ENCODE measurements at places on chromosomes 16 and 17.

GRCh38 chr17:67865438-67865837 is 40.1 kb downstream of the BPTF start:
- DNase-seq, result no peak

GRCh38 chr17:62696256-62696655 is 68.8 kb downstream of the MRC2 start:
- no peak for DNase-seq

DNA sequence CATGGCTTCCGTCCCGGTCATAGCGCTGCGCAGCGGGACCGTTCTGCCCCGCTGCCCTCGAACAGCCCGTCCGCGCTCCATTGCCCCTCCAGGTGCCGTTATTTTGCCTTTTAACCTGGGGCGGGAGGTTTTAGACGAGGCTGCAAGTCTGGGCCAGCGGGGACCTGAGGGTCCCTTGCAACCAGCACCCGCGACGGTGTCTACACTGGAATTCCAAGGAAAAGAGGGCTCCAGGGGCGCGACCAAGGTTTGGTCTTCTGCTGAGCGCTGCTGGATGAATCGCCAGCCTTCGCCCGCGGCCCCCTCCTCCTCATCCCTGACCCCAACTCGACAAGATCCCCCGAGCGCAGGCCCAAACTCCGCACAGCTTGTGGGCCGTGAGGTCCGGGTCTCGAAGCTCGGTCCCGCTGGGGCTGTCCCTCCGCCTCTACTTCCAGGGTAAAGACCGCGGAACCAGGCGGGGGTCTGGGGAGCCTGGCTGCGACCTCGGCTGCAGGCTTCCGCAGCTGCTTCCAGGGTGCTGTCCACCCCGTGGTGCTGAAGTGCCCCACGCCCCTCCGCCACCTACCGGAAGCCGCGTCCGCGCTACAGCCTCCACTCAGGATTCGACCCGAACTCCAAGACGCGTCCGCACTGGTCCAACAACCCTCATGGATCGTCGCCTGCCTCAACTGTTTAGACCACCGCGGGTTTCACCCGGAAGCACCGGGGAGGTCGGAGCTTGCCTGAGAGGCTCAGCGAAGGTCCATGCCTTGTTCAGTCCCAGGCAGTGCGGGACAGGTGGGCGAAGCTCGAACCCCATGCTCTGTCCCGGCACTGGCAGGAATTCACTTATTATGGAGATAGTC is 10.1 kb upstream of the CA4 start:
- no peak for DNase-seq

DNA sequence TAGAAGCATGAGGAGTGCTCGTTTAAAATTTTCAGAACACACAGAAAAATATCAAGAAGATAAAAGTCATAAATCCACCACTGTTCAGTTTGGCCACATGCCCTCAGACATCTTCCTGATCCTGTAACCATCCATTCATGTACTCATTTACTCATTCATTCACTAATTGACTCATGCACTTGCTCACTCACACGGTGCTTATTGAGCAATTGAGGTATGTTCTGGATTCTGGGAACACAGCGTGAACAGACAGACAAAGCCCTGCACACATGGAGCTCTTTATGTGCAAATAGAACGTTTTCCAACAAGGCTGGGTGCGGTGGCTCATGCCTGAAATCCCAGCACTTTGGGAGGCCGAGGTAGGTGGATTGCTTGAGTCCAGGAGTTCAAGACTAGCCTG is 10.2 kb upstream of the NATD1 start:
- no peak for DNase-seq

Measured in cortex of kidney (tissue), 1 donor.